HCT116 (cell line): ENCODE measurements at places on chromosomes 16 and 17. TPM values are rescaled to one million over a fixed set of nuclear protein-coding genes. Genes with fewer than 3 reads are reported as not detected.
A peak's percentile ranks its signal among the peaks of the same experiment; 100 is the strongest.

GRCh38 chr17:20236578-20237227 is 227.5 kb downstream of the SPECC1 start:
- H3K4me3 ChIP-seq, result no peak overlapping the region
- DNase-seq, result no peak
- no peaks in the 10 kb centered on the region for H3K27me3 ChIP-seq
- no peaks in the 10 kb centered on the region for H3K4me1 ChIP-seq
- H3K36me3 ChIP-seq, result no peaks in the 10 kb centered on the region; the same call in 1 of the 2 replicates

The EFCAB13 gene
- total RNA-seq, result not detected

- no peak overlapping the region for H3K27ac ChIP-seq
- peaks cover 9% of the 10 kb centered on the region for H3K4me1 ChIP-seq
- H3K4me3 ChIP-seq, result no peak overlapping the region
- no peaks in the 10 kb centered on the region for H3K27me3 ChIP-seq
- H3K36me3 ChIP-seq, result no peaks in the 10 kb centered on the region
These were observed 165.3 kb downstream of the SDK2 start for GRCh38 chr17:73478768-73479424.

- H3K4me3 ChIP-seq, result peak overlapping the region; percentile 11; the same call in 1 of the 2 replicates
- peak overlapping the region; percentile 46; the same call in 1 of the 2 replicates for H3K27ac ChIP-seq
- H3K36me3 ChIP-seq, result no peaks in the 10 kb centered on the region
These were observed 38.9 kb downstream of the UBE2G1 start for GRCh38 chr17:4327606-4328005.

The TEX19 gene
- total RNA-seq, result 2.1 TPM

DNA sequence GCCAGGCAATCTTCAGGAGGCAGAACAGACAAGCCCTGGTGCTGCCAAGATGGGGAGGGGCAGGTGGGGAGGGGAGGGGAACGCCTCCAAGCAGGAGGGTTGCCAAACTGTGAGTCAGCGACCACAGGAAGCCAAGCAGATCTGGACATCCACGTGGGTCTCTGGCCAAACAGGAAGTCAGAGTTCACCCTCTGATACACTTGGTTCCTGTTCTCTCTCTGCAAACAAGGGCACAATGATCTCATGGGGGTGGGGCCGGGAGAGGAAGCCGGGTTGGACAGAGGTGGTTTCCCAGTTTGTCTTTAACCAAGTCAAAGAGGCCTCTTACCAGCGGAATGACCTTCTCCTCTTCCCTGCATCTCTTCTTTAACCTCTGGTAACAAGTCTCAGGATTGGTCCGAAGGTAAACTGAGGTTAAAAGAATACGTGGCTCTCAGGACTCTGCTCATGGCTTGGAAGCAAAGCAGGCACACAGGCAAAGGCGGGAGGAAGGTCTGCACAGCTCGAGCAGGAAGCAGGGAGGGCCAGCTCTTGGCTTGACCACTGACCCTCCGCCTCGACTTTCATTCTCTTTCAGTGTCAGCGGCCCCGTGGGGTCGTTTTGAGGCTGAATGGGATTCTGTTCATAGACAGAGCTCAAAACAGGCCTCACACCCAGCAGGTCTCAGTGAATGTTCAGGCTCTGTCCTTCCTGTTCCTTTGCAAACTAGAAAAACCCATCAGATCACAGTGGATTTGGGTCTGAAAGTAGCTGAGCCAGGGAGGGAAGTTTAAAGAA is 32.9 kb downstream of the TK2 start:
- H3K27ac ChIP-seq, result peak overlapping the region; percentile 78
- H3K27me3 ChIP-seq, result no peaks in the 10 kb centered on the region
- H3K4me3 ChIP-seq, result peak overlapping the region; percentile 33
- no peaks in the 10 kb centered on the region for H3K36me3 ChIP-seq

The MYO15A gene
- 2.8 TPM for total RNA-seq

DNA sequence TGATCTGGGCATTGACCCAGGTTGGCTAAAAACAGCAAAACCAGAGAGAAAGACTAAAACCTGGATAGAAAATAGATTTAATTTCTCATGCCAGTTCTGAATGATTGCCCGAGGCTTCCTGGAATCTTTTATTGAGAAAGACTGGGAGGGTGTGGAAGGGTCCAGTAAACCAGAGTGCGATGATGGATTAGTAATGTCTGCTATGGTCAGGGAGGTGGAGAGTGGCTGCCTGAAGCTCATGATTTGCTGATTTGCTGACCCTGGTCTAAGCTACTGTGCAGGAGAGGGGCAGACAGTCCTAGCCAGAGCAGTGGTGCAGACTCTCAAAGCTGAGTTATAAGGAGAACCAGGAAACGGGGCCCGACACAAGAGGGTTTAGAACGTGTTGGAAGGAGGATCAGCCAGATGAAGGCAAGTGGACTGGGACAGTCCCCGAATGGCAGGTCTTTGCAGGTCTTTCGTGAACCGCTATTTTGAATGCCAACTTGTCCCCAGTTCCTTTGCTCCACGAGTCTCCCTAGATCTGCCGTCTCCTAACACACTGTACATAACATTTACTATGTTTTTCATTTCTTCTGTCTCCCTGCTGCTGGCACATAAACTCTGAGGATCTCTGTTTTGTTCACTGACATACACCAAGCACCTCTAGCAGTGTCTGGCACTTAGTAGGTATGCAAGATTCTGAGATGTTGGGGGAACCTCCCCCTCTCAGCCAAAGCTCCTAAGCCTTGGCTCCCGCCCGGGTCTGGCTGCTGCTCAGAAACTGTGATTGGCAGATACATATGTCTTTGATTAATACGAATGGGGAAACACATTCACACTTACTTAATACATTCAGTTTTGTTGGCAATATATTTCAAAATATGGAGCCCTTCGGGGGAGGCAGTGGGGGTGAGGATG is 237.3 kb upstream of the TNRC6C start:
- no peaks in the 10 kb centered on the region for H3K4me1 ChIP-seq
- DNase-seq, result no peak
- no peak overlapping the region for H3K4me3 ChIP-seq
- no peak overlapping the region for H3K27ac ChIP-seq

DNA sequence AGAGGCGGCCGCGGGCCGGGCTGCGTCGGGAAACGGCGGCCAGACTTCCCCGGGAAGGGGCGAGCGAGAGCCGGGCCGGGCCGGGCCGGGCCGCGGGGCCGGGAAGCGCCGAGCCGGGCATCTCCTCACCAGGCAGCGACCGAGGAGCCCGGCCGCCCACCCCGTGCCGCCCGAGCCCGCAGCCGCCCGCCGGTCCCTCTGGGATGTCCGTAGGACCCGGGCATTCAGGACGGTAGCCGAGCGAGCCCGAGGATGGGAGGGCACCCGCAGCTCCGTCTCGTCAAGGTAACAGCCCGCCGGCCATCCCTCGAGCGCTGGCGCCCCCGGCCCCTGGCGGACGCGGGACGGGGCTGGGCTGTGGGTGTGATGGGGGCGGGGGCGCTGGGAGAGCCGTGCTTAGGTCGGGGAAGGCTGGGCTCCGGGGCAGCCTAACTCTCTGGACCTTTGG is at the start of gene CRHR1:
Gene CRHR1 (plus strand): TSS at position 28 of the 448 bp plus-strand sequence. CDS start 225 bp downstream, at position 253.
- H3K27me3 ChIP-seq, result no peaks in the 10 kb centered on the region; the same call in 1 of the 2 replicates
- peaks cover 4% of the 10 kb centered on the region; the same call in 1 of the 2 replicates for H3K4me1 ChIP-seq
- H3K4me3 ChIP-seq, result peak within 1 kb of the TSS; percentile 33
- no peak for DNase-seq
- H3K27ac ChIP-seq, result no peak within 1 kb of the TSS; the same call in 1 of the 2 replicates

GRCh38 chr17:83178533-83179304 is 99.3 kb downstream of the METRNL start:
- no peaks in the 10 kb centered on the region for H3K27me3 ChIP-seq
- H3K4me1 ChIP-seq, result no peaks in the 10 kb centered on the region
- no peak overlapping the region; the same call in 1 of the 2 replicates for H3K27ac ChIP-seq
- H3K4me3 ChIP-seq, result no peak overlapping the region
- DNase-seq, result no peak
- no peaks in the 10 kb centered on the region for H3K36me3 ChIP-seq

DNA sequence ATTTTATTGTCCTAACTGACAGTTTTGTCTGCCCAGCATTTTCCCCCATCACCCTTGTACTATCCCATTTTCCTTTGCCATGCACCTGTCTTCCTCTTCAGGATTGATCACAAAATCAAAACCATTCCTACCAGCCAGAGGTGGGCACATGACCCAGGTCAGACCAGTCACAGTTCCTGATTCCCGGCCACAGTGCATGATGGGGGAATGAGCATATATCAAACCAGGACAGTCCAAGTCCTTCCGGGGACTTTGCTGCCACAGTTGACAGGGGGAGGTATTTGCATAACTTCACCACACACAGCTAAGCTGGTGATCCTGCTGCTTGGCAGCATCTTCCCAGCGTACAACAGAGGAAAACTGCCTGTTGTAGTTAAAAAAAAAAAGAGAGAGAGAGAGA is 493.9 kb downstream of the WWOX start:
- no peak overlapping the region for H3K27ac ChIP-seq
- DNase-seq, result no peak
- H3K4me3 ChIP-seq, result no peak overlapping the region
- H3K36me3 ChIP-seq, result no peaks in the 10 kb centered on the region

The KRTAP3-1 gene
- total RNA-seq, result not detected

DNA sequence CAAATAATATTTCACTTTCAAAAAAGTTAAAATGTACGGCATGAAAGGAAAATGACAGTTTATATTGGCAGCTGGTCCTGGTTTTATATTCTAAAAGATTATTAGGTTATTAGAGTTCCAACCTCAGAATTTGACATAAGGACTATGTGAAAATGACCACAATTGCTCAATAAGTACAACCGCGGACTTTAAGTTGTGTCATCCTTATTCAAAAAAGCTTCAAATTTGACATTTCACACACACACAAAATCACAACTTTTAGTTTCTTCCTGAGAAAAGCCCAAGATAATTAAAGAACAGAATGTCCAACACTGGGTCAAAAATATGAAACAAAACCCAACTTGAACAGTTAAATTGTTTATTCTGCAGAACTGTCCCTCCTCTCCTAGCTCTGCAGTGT is 133.2 kb upstream of the AXIN2 start:
- no peak overlapping the region for H3K27ac ChIP-seq
- no peaks in the 10 kb centered on the region for H3K4me1 ChIP-seq
- no peak overlapping the region for H3K4me3 ChIP-seq
- H3K27me3 ChIP-seq, result no peaks in the 10 kb centered on the region
